ENCODE measurements at places on chromosomes 2 and 18.

- no peak for DNase-seq
Observed at GRCh38 chr2:216339456-216340279, 32.6 kb downstream of the MARCHF4 start.

DNA sequence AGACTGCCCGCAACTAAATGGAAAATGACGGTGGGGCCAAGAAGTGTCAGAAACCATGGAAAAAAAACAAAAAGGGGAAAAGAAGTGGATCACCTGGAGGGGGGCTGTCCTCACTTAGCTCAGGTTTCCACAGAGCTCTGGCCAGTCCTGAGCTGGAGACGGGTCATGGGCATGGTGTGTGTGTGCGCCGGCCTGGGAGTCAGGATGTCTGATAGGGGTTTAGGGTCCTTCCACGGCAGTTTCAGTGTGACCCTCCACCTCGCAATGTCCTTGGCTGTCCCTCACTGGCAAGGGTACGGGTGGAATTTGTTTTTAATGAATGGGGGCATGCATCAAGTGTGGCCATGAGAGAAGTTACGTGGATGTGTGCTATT is 133.2 kb upstream of the MEIS1 start:
- DNase-seq = no peak

GRCh38 chr18:48230467-48231113 is 178.6 kb downstream of the ZBTB7C start:
- peak; percentile 36 for DNase-seq

DNA sequence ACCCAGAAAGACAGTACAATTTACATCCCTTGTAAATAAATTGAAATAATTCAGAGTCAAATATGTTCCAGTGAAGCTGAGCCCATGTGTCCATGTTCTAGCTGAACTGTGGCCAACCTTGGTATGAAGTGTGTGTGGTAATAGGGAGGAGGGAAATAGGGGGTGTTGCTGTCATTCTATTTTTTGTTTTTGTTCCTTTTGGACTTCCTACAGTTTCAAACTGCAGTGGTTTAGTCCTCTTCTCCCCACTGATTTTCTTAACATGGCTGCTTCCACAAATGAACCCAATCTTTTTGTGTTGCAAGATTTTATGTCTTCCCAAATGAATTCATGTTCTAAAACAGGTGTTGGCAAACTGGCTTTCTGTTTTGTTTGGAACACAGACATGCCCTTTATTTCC is 156.9 kb downstream of the CCBE1 start:
- no peak for DNase-seq

GRCh38 chr2:193693758-193694157 is 1499.0 kb upstream of the TMEFF2 start:
- DNase-seq = no peak

- no peak for DNase-seq
Observed at GRCh38 chr18:55141318-55141717, 182.1 kb upstream of the CCDC68 start.

DNA sequence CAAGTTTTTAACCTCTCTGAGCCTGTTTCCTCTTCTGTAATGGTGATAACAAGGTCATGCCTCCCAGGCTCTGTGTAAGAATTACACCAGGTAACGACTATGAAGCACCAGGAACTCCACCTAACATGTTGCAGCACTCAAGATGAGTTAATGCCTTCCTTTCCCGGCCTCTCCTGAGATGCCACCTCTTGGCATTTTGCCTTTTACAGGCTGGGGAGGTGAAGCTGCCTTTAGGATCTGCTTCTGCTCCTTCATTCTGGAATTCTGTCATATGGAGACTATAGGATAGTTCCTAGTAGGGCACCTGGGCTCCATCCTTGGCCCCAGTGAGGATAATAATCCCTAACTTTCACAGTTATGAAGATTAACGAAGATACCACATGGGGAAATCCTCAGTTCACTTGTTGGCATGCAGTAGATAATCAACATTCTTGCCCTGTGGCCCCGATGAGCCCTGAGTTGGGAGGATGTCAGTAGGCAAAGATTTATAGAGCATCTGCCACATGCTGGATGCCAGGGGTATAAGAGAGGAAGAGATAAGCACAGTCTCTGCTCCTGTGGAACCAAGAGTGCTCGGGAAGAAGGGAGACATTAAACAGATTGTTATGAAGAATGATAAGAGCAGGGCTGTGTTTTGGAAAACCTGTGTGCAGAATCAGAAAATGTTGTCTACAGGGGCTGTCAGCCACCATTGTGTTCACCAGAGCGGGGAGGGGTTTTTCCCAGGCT is 43.9 kb upstream of the KCNF1 start:
- no peak for DNase-seq

DNA sequence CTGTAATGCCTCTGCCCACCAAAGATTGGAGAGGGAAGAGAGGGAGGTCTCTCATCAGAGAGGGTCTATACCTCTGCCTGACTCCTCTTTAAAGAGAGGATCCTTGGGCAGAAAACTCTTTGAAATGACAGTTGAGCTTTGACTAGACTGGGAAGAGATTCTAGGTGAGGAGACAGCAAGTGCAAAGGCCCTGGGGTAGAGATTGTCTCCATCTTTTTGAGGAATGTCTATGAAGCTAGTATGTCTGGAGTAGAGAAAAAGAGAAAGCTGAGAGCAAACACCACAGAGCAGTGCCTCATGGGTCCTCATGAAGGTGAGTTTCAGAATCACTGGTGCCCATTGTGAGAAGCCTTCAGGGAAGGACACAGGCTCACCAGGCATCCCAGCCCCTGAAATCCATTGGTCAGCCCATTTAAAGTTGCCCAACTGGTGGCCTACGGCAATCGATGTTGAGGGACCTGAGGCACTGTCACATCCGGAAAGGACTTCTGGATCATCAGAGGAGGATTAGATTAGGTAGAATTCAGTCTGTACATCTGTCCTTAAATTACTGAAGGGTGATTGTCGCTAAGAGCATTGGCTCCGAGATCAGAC is 31.5 kb downstream of the LBH start:
- no peak for DNase-seq

DNA sequence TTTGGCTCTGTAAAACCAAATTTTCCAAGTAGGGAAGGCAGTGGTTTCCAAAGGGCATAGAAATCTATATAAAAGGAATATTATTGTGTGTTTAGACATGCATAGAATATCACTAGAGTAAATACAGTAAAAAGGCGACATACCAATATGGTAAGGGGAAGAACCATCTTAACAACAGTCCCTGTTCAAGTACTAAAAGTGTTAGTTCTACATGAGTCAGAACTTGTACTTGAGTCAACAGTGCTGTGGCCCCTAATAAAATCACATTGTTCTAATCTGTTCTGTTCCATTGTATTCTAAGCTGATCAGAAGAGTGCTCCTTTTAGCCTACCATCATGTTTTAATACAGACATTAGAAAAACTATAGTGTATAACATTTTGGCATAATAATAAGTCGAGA is 36.1 kb upstream of the TNFRSF11A start:
- DNase-seq = no peak

GRCh38 chr2:15040429-15041084 is 408.0 kb downstream of the LRATD1 start:
- no peak for DNase-seq

- DNase-seq = no peak
Observed at GRCh38 chr2:130912471-130912870, 75.8 kb downstream of the ARHGEF4 start.

DNA sequence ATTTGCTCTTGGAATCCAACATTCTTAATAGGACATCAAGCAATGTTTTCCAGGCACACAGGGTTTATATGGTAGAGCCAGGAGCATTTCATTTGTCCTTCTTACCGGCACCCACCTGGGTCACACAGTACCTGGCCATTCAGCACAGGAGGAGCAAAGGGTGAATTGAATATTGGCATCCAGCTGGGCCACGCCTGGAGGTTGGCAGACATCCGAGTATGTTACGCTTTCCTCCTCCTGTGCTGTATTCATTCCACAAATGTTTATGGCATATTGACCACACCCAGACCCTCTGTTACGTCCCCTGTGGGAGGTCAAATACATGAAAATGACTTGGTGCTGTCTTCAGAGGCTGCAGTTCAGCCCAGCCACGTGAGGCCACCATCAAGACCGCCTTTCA is 206.2 kb downstream of the RTP5 start:
- no peak for DNase-seq

DNA sequence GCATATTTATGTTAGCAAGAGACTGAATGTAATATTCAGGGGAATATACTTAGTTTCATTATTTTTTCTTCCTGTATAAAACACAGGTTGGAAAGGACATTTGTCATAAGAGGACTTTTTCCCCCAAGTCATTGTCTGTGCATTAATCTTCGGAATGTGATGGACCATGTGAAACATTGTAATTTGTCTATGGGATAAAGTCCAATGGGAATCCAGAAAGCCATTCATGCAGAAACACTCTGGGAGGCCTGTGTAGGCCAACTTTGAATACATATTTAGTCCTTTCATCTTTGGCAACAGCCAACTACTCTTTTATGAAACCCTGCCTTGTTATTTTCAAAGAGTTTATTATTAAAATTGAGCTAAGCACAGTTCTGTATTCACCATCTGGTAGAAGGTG is 386.4 kb downstream of the PIK3C3 start:
- no peak for DNase-seq

GRCh38 chr2:223464071-223464470 is 138.1 kb downstream of the SCG2 start:
- no peak for DNase-seq

GRCh38 chr18:62372156-62372555 is 47.0 kb downstream of the TNFRSF11A start:
- no peak for DNase-seq

DNA sequence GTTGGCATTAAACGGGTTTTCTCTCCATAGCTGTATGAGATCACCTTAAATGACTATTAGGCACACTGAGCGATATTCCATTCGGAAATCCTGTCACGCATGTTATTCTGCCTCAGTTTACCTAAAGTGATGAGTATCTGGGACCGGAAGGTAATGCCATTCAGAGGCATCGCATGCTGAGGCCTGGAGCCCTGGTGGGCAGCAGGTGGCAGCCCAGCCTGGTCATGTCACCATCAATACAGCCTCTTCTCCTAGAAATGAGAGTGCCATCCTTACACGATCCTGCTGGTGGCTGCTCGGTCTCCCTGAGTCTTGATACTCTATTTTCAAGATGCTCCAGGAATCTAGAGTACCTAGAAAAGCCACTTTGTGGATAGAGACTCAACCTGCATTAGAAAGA is 119.8 kb downstream of the EIPR1 start:
- no peak for DNase-seq

GRCh38 chr2:134052173-134052572 is 201.7 kb upstream of the MGAT5 start:
- DNase-seq = no peak

- DNase-seq = no peak
Observed at GRCh38 chr2:84395820-84396219, 63.3 kb downstream of the SUCLG1 start.

DNA sequence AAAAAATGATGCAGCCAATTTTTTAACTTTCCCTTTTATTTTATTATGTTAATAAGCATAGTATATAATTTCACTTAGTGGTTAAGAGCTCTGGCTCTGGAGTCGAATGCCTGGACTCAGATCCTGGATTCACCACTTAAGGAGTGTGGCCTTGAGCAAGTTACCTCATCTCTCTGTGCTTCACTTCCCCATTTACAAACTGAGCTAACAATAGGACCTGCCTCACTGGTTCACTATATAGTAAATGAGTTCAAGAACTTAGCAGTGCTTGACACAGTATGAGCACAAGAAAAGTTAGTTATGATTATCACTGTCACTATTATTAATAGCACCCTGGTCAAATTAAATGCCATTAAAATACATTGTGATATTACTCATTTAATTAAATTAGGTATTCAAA is 30.6 kb downstream of the SCN3A start:
- DNase-seq = no peak

DNA sequence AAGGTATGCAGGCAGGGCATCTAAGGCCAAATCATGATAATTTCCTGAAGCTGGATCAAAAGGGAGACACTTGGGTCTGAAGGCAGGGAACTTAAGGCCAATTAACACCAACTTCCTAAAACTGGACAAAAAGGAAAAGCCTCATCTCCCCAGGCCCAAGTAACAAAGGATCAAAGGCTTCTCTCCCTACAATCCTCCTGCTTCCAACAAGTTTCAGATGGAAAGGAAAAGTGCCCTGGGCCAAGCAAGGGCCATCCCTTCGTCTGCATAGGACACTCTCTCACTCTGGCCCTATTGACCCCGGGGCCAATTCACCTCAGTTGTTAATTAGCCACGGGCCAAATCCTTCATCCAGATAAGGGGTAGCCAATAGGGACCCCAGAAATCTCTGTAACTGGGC is 1335.8 kb upstream of the CDH2 start:
- DNase-seq = no peak

- DNase-seq = no peak
Observed at GRCh38 chr2:64023485-64024258, 4.4 kb upstream of the VPS54 start.

DNA sequence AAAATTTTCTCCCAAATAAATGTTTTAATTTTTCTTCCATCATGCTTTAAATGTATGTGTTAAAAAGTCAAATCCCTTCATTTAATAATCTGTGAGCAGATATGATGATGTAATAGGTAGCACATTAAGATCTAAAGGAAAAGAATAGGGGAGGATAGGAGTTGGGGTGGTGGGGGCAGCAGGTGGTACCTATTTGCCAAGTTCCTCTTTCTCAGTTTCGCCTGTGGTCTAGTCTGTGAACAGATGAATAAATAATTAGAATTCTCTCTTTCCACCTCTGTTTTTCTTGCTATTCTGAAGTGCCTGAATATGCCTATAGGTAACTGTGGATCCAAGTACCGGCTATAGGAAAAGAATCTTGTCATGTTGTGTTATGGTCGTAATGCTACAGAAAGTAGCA is 152.5 kb downstream of the NRXN1 start:
- no peak for DNase-seq

DNA sequence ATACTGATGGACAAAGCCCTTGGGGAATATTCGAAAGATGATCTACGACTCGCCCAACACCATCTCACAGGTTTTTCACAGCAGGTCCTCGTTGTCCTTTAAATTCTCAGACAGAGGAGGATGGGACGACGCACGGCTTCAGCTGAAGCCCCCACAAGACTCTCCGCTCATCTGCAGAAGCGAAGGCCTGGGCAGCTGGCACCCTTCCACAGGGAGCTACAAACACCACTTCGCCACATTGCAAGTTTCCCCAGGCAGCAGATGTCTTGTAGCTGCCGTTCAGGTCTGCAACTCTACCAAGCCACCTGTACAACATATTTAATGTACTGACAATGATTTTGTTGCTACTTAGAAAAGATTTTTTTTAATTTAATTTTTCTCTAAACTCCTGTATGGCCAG is 642.9 kb downstream of the ZEB2 start:
- DNase-seq = no peak

- DNase-seq = no peak
Observed at GRCh38 chr2:68280796-68281195, 28.5 kb upstream of the PPP3R1 start.

- no peak for DNase-seq
Observed at GRCh38 chr18:3528231-3528630, 78.3 kb downstream of the TGIF1 start.

GRCh38 chr2:206435742-206436141 is 7.6 kb upstream of the ADAM23 start:
- no peak for DNase-seq

DNA sequence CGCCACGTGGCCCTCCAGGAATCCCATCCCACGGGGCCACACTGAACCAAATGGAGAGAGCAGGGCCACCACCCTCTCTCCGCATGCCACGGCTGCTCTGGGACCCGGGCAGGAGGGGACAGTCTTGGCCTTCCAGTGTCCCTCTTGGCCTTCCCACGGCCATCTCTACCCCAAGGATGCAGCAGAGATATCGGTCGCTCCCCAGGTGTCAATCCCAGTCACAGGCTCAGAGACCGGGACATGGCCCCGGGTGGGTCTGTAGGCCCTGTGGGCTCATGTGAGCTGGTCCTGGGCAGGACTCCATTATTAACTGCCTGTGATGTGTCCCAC is 15.3 kb downstream of the CAPN10 start:
- no peak for DNase-seq

GRCh38 chr2:54839461-54840255 is 116.2 kb downstream of the EML6 start:
- DNase-seq = no peak
